ENCODE measurements at places on chromosomes 3 and 15. TPM values are rescaled to one million over a fixed set of nuclear protein-coding genes. Genes with fewer than 3 reads are reported as not detected.

DNA sequence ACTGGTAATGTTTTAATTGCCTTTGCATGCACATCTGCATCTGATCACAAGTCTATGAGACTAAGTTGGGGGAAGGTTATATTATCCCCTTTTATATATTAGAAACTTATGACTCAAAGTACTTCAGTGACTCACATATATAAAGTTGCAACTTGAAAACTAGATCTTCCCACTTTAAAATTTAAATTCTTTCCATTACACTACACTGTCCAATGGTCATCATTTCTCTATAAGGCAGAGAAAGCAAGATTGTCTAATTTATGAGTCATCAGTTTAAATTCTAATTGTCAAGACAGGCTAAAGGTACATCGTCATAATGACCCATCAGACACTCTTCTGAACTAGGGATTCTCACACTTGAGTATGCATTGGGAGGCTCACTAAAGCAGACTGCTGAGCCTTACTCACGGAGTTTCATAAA lies 37.9 kb downstream of the CPA3 start:
- H3K27me3 ChIP-seq: no peaks in the 10 kb centered on the region
- H3K27ac ChIP-seq: no peak overlapping the region
- no peak overlapping the region for H3K4me3 ChIP-seq

GRCh38 chr3:167051421-167051820 lies 328.7 kb downstream of the ZBBX start:
- no peak overlapping the region for H3K4me3 ChIP-seq
- no peak for DNase-seq
- no peak overlapping the region for H3K27ac ChIP-seq

DNA sequence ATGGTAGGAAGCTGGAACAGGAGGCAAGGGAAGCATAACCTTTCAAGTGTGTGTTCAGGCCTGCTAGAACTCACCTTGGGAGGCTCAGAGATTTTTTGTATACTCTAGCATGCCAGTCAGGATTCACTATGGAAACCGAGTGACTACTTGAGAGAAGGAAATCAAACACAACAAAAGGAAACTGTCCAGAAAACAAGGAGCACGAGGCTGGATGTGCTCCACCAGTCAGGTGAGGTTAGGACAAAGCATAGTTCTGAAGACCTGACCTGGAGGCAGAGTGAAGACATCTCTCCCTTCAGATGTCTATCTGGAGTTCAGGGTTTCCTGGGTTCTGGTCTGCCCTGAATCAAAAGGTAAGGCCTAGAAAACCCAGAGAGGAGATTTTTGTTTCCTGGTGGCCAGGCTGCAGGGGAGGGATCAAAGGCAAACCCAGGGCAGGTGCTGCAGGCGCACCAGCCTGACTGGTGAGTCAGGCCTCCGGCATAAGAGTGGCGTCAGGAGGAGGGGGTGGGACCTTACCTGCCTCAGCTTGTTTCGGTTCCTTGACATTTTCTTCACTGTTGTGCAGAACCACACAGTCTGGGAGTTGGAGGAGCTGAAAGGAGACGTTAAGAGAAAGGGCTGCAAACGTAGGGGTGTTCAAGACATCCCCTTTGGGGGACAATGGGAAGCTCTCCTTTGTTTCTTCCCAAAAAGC lies 52.2 kb upstream of the OSBPL11 start:
- no peaks in the 10 kb centered on the region for H3K36me3 ChIP-seq
- no peak overlapping the region for H3K4me3 ChIP-seq
- DNase-seq: no peak
- H3K4me1 ChIP-seq: peaks cover 5% of the 10 kb centered on the region

DNA sequence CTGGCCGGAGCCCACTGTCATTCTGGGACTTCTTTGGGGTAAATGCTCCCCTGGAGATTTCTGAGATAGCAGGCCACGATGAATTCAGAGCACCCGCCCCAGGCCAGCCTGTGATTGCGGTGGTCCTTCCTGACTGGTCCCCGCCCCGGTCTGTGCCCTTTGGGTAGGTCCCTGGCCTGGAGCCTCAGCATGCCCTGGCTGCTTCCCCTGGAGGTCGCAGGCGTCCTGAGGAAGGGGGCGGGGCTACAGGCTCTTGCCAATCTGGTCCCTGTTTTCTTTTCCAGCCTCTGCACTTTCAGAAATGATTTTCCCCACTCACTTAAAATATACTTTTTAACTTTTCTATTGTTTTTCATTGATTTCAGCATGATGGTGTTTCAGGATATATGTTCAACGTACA lies 250.2 kb upstream of the ATP10A start:
- no peak overlapping the region for H3K4me3 ChIP-seq
- no peak for DNase-seq
- H3K27ac ChIP-seq: no peak overlapping the region

- H3K4me3 ChIP-seq: no peak overlapping the region
- H3K4me1 ChIP-seq: no peaks in the 10 kb centered on the region
- H3K27me3 ChIP-seq: peaks cover 5% of the 10 kb centered on the region
Observed at GRCh38 chr3:39276746-39277145, 3.1 kb downstream of the CX3CR1 start.

Gene MESD
- total RNA-seq: 33.1 TPM

Gene NRG4
- 0.18 TPM for total RNA-seq

All from astrocyte (in vitro differentiated cells and primary cell).